Central memory CD8-positive, alpha-beta T cell (primary cell): ENCODE measurements at places on chromosomes 12 and 14.

DNA sequence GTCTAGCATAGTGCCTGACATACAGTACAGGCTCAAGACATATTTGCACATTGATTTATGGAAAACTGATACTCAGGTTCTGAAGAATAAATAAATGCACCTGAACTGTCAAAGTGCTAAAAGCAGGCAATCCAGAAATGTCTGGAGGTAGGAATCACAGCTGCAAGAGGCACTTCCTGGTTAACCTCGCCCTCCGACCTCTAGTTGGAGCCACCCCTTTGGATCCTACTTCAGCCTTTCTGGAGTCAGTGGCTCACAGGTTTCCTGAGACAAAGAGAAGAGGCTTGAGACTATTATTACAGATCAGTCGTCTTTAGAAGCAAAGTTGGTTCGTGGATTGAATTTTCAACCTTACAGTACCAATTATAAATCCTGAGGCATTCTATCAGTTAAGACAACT, 13.0 kb downstream of the TCP11L2 start:
- no peak for DNase-seq

DNA sequence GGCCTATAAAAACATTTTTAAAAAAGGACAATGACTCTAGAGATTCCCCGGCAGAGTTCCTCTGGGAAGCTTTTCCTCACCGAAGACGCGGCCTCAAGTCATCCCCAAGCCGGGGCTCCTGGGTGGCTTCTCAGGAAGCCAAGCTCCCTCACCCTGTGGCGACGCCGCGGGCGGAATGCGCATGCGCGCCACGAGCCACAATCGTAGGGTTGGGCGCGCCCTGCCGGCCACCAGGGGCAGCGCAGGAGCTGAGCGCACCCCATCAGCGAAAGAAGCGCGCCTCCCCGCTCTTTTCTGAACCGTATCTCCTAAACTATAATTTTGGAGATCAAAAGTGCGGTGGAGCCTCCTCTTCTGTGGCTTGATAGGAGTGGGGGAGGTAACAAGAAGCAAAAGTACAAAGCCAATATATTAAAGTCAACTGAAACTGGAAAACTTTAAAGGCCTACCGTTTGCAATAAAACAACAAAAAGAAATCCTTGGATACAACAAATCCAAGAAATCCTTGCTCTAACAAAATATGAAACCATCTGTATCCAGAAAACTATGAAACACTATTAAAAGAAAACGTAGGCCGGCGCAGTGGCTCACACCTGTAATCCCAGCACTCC, 17.4 kb upstream of the CHFR start:
- peak; percentile 75 for DNase-seq

DNA sequence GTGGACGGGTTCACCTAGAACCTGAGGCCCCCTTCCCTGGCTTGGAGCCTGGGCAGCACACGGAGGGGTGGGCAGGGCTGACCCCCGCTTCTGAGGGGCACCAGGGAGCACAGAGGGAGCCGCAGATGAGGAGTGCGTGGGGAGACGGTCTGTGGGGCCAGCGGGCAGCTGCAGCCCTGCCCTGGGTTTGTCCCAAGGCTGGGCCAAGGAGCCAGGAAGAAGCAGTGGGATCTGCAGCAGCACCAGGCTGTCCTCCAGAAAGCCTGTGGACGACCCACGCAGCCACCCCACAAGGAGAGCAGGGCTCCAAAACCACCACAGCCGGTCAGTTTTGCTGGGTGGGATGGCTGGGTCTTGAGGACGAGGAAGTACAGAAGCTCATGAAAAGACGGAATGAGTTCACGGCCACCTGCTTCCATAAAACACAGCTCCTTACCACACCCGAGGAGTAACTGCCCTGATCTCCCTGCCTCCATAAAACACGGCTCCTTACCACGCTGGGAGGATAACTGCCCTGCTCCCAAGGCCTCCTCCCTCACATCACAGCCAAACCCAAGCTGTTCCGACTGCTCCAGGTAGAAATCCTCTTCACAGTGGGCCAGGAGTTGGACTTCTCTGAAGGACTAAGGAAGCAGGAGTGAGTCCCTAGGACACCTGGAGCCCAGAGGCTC, 9.9 kb upstream of the GOLGA3 start:
- no peak for DNase-seq

- peak; percentile 55 for DNase-seq
These were observed 18.7 kb downstream of the ZBTB39 start for GRCh38 chr12:56987551-56988053.

DNA sequence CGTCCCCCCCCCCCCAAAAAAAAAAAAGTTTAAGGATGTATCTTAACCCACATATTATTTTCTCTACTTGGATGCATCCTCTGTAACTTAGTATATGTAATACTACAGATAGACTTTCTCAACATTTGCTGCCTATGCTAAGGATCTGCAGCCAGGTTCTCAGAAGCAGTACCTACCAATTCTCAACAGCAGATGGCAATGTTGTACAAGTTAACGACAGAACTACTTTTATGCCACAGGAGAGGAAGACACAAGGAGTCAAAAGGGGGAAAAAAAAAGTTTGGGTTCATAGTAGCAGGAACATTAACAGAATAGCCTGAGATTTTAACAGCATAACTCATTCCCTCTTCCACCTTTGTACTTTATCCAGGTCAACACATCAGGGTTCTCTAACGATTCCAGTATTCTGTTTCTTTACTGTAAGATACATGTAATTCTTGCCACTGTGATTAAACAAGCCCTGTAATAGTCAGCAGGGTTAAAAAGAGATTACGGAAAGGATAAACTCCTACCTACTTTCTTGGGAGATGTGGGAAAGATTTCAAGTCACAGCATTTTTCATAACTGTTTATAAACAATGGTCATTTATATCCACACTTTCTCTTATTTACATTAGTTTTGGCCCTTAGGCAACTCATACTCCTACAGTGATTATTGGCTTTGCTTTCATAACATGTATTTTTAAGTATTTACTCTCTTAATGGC, 5.7 kb upstream of the NEK9 start:
- DNase-seq = peak; percentile 32

DNA sequence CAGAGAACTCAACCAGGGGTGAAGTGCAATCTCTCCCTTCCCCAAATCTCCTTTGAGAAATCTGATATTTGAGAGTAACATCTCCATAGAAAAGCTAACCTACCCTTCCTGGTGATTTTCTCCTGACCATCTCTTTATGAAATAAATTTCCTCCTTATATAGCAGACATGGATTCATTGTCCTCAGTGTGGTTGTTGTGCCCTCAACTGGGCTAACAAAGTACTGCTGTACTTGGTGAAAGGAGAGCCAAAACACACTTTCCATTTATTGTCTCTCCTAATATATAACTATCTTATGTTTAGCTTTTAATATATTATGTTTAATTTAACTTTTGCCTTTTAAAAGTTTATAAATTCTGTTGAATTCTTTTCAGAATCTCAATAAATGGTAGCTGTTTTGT, 65.1 kb upstream of the SLCO1B1 start:
- no peak for DNase-seq

DNA sequence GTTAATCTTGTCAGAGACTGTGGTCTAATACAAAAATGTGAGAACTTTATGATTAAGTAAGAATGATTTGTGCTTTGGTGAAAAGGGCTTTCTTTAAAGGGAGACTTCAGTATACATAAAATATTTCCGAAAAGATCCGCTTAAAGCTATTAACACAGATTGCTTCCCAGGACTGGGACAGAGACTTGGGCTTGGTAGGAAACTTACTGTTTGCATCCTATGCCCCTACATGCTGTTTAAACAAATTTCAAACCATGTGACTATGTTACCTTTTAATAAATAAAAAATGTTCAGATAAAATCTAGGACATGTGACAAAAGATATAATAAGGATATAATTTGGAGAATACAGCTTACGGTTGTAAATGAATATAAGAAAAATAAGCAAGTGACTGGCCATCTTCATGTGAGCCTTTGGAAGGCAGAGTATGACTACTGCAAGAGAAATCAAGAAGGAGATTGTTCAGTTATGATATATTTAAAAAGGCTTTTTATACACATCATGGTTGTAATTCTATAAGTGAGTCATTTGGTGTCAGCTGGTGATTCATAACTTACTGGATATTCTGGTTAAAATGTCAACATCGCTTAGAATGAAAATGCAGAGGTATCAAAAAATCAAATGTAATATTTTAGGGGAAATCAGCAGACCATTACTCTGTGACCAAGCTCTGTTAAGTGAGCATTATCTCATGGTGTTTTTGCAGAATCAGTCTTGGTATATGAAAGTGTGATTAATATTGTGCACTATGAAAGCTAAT, 234.7 kb upstream of the E2F7 start:
- no peak for DNase-seq

- DNase-seq = no peak
These were observed 1.1 kb downstream of the RHNO1 start for GRCh38 chr12:2877953-2878732.

DNA sequence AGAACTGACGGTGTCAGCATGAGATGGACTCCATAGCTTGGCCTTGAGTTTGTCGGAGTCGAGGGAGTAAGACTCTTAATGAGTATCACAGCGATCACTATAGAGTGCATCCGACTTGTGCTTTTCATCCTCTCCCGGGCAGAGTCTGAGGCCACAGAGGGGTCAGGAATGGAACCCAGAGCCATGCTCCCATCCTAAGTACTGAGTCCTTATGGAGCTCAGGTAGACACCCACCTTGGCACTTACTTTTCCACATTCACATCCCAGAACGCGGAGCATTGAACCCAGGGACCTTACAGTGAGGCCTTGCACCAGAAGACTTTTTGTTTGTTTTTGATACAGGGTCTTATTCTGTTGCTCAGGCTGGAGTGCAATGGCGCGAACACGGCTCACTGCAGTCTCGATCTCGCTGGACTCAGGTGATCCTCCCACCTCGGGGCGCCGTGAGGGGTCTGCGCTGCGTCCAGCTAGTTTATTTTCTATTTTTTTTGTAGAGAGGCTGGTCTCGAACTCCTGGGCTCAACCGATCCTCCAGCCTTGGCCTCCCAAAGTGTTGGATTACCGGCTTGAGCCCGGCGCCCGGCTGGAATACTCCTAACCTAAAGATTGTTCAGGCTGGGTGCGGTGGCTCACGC, 719 bp upstream of the SRSF9 start:
- DNase-seq = no peak

- no peak for DNase-seq
These were observed 20.5 kb downstream of the CBX5 start for GRCh38 chr12:54259194-54260011.

GRCh38 chr12:639988-640387, 23.3 kb downstream of the NINJ2 start:
- no peak for DNase-seq

DNA sequence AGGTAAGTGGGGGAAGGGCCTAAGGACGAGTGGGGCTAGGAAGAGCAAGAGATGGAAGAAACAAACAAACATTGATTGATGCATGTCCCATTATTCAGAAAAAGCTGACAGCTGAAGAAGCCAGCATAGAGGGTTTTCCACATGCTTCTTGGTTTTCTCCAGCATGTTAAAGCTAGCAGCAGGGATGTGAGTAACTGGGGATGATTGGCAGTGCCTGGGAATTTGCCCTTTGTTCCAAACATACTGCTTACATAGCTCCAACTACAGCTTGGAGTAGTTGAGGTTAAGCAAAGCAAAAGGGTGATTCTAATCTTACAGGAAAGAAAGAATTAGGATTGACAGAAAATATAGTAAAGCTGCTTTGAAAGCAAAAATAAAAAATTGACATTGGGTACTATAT, 68.0 kb upstream of the IFNG-AS1 start:
- DNase-seq = no peak

GRCh38 chr12:879641-880040, 69.9 kb downstream of the RAD52 start:
- no peak for DNase-seq

DNA sequence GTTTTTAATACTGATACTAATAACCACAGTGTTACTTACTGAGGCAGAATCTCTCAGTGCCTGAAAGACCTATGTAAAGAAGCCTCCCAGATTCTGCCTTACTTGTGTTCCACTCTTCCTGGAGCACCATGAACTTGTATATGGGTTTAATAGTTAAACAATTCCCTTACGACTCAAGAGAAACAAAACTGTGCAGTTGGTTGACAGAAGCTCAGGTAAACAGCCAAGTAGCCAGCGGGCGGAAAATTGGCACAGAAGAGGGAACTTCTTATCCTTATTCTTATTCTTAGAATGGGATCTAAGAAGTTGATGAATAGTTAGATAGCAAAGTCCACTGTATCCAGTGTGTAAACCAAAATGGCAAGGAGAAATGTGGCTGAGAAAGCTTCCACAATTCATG, 22.7 kb upstream of the MAGOHB start:
- DNase-seq = no peak

DNA sequence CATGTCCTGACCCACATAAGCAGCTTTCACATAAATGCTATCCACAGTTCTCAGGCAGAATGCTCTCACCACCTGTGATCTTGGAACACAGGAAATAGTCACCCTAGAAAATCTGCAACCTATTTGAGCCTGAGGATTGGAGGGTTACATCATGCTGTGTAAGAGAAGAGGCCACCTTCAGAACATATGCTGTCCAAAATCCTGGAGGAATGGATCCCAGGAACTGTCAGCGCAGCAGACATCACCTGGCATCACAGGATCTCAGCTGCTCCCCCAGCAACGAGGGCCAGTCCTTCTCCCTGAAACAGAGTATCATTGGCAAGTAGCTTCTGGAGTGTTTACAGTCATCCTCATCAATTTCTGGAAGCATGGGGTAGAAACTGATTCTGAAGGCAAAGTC, 63.2 kb upstream of the LTA4H start:
- DNase-seq = no peak

DNA sequence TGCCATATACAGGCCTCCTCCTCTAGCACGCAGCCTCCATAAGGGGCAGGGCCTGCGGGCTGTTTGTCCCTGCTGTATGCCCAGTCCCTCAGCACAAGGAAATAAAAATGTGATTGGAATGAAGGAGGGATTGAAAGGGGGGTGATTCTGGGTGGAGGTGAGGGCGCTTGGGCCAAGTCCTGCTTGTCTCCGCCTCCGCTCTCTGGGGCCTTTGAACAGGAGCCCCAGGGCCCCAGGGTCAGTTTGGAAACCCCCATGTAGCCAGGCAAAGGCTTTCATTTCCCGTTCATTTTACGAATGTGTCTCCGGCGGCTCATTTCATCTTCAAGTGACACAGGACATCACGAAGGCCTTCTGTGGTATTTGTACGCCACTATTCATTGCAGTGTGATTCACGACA, 4.5 kb upstream of the CACNA2D4 start:
- DNase-seq = no peak

- DNase-seq = no peak
These were observed 46.3 kb upstream of the FLRT2 start for GRCh38 chr14:85483652-85484051.

- no peak for DNase-seq
These were observed 129.6 kb upstream of the CDKN3 start for GRCh38 chr14:54267172-54267571.
